Activated T-cell treated with anti-CD3 and anti-CD28 coated beads for 1 hour (primary cell): ENCODE measurements at places on chromosomes 1 and 21.

DNA sequence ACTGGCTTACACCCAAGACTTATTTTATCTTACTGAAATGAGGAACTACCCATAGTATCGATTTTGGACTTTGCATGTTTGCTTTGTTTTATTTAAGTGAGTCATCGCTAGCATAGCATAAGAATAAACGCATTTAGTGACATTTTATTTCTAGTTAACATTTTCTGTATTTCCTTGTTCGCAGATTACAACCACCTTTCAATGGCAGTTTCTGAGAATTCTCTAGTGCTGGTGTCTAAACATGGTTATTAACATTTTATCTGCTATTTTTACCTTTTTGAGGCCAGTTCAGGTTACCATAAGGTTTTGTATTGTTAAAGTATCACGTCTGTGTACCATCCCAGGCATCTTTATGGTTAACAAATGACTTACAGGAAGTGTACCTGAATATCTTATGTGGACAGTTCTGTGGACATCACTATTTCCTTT, 24.5 kb downstream of the EEIG2 start:
- DNase-seq, result no peak

GRCh38 chr1:160415696-160416290, 15.4 kb downstream of the VANGL2 start:
- DNase-seq, result no peak

DNA sequence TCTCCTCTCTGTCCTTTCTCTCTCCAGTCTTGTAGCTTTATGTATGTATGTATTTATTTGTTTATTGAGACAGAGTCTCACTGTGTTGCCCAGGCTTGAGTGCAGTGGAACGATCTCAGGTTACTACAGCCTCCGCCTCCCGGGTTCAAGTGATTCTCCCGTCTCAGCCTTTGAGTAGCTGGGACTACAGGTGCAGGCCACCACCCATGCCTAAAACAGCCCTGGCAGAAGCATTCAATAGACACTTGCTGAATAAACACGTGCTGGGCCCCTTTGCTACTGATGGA, 2.5 kb downstream of the KIAA2013 start:
- no peak for DNase-seq

GRCh38 chr1:54117815-54118563, 34.8 kb downstream of the CDCP2 start:
- DNase-seq, result no peak

DNA sequence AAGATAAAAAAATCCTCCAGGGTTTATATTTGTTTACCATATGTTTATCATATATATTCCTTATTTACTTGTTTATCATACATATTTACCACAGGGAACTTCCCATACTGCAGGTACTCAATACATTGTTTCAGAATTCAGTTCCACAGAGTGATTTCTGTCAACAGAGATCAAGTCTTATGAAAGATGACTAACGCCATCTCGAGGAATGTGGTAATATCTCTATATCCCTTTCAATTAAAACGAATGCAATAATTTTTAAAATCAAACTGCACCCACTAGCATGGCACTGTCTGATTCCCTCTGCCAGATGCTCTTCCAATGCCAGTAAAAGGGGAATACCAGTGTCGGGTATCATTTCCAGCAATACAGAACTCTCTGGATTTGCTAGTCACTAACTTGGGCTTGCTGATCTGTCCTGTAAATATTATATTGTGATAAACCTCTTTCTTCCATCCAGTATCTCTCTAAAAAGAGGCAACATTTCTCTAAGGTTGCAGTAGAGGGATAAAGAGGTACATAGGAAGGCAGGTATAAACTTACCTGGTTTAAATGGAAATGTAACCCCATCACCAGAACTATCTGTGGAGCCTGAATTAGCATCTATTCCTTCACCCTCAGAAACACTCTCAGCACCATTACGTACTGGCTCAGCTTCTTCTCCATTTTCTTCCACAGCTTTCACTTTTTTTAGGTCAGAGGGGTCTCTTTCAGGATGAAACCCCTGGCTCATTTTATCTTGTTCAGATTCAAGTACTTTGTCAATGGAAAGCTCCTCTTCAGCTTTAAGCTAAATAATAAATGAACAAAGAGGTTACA, 112.3 kb upstream of the HP1BP3 start:
- no peak for DNase-seq

- no peak for DNase-seq
Observed at GRCh38 chr1:175572932-175573868, 170.2 kb downstream of the TNR start.

DNA sequence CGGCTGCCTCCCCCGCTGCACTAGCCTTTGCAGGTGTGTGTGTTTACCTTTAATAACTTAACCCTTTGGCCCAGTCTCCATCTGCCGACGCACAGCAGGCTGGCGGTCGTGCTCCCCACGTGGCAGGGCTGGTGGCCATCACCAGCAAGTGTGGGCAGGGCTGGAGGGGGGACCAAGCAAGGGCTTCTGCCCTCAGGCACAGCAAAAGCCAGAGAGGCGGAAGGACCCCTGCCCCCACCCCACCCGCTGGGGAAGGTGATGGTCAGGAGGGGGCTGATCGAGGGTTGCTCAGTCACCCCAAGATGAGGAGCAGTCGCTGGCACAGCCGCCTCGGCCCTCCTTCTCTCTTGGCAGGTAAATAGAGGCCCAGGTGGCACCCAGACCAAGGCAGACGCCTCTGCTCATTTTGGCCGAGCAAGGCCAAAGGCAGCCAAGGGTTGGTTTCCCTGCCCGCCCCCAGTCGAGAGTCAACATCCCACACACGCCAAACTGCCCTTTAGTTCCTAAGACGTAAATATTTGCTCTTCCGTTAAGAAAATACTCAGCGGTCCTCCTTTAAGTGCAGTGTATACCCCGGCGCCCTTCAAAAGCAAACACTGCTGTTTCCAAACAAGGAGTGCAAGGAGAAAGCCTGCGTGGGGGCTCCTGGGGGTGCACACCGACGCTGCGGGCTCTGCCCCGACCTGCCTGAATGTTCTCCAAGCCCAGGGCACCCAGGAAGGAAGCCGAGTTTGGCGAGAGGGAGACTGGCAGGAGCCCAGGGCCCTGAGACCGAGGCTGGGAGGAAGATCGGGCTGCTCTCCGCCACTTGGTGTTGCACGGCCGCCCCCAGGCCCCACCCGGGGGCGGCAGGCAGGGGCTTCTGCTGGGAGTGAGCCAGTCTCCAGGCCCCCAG, 82.7 kb downstream of the SIK1 start:
- no peak for DNase-seq

DNA sequence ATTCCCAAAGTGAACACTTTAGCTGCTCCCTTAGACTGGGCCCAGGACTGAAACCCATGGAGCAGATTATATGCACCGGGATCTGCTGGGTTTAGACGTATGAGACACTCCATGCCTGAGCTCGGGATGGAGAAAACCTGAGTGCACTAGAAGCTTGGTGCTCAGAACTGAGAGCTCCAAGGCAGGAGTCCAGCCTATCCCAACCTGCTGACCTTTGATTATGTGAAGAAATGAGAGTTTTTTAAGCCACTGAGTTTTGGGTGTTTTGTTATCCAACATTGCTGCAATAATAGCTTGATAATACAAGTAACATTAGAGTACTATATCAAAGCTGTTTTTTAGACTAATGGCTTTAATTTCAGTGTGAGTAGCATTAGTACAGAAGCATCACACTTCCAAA, 131.5 kb upstream of the KCNK1 start:
- DNase-seq, result no peak

DNA sequence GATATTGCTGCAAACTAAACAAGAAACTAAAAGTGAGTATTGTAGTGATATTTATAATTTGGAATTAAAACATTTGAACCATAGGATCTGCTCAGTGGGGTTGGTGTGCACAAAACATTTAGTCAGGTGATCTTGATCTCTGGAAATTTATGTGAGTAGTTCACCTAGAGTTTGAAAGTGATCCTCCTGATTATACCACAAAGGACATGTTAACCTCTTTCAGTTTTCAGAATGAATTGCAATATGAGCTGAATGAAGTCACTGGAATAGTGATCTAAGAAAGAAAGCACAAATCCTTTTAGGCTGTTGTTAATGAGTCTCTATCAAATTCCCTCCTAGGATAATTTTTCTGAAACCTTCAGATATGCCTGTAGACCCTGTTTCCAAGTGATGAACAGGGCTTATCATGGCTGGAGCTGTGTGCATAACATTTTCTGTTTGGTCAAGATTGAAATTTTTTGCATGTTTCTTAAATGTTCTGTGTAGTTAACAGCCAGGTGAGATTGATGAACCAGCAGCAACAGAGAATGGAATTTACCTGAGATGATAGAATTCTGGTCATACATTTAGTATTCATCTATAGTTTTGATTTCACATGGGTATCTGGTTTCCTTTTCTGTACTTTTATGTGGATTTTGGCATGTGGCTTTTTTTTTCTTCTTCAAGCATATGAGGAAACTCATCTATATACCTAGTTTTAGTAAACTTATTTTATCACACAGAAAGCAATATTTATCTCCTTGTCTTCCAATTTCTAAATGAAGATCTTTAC, 25.5 kb downstream of the CDC14A start:
- DNase-seq, result no peak

- peak; percentile 71 for DNase-seq
Observed at GRCh38 chr1:12619792-12620487, 1.9 kb upstream of the DHRS3 start.

DNA sequence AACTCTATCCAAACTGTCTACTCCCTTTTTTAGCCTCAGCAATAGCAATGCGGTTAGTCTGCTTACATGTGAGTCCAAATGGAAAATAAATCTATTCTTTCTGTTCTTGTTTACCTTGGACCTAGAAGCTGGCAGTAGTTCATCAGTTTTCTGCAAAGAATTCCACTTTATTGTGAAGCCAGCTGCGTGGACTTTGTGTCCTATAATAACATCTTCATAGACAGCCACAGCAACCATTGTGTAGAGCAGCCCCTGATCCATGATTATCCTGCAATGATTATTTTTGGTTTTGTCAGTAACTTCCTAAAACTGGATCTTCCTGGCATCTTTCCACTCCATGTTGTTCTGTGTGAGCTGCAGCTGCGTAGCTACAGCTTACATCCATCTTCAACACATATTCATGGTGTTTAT, 408.7 kb downstream of the NUF2 start:
- DNase-seq, result no peak

- no peak for DNase-seq
Observed at GRCh38 chr21:42621166-42621818, 32.1 kb upstream of the PDE9A start.

DNA sequence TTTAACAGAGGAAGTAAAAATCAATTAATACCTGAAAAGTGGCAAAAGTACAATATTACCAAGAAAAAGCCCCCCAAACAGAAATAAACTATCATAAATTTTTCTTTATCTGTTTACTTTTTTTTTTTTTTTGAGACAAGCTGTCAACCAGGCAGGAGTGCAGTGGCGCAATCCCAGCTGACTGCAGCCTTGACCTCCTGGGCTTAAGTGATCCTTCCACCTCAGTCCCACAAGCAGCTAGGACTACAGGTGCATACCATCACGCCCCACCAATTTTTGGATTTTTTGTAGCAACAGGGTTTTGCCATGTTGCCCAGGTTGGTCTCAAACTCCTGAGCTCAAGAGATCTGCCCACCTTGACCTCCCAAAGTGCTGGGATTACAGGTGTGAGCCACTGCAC, 8.0 kb downstream of the TFB2M start:
- no peak for DNase-seq

GRCh38 chr21:34227386-34227852, 136.4 kb upstream of the KCNE2 start:
- DNase-seq, result no peak

DNA sequence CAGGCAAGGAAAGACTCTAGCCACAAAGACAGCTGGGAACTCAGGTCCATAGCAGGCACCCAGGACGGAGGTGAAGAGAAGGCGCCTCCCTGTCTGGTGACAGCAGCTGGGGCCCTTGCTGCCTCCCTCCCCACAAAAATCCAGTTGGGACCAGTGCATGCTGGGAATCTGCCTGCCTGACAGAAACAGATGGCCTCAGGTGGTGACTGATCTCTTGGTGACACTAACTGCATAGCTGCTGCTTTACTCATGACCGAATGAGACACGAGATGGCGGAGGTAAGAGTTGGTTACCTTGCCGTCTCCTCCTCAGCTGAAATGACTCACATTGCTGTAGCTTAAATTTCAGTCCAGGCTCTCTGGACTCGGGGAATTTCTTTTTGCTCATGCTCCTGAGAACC, 130.3 kb downstream of the FGGY start:
- DNase-seq, result no peak

DNA sequence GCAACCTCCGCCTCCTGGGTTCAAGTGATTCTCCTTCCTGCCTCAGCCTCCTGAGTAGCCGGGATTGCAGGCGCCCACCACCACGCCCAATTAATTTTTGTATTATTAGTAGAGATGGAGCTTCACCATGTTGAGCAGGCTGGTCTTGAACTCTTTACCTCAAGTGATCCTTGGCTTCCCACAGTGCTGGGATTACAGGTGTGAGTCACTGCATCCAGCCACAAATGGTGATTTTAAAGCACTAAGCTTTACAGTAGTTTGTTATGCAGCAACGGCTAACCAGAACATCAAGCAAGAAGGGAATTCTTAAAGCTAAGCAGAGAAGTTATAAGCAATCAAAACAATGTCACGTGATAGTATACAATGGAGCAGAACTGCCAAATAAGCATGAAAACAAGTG, 65.7 kb downstream of the NVL start:
- no peak for DNase-seq

DNA sequence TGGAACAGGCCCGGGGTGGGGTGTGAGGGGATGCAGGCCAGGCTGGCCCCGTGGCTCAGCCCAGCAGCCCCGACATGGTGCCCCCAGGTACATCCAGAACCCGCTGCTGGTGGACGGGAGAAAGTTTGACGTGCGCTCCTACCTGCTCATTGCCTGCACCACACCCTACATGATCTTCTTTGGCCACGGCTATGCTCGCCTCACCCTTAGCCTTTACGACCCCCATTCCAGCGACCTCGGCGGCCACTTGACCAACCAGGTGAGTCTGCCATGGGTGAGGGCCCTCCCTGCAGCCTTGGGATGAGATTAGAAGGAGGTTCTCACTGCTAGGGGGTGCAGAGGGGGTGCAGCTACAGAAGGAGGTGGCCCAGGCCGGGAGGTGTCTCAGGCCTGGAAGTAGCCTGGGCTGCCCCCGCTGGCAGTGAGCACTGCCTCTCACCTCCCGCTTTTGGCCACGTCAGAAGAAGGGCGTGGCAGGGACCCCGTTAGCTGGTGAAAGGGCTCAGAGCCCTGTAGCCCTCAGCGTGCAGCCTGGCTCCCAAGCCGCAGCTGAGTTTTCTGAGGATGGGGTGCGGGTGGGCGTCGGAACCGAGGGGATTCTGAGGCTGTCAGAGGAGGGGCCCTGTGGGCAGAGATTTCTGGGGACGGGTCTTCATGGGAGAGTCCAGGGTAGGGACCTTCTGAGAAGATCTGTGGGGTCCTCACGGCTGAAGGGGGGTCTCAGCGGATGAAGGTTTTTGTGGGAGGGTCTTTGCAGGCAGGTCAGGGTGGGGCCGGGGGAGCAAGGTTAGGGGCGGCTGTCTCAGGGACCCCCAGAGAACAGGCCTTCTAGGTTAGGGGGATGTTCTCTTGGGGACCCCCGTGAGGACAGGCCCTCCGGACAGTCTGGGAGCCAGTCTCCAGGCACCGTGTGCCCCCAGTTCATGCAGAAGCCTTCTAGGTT, 10.4 kb downstream of the TTLL10 start:
- no peak for DNase-seq

GRCh38 chr1:18668750-18669404, 38.2 kb downstream of the PAX7 start:
- no peak for DNase-seq

- no peak for DNase-seq
Observed at GRCh38 chr1:231523816-231524215, 4.7 kb upstream of the TSNAX start.

GRCh38 chr1:187264995-187265602, 436.4 kb downstream of the PLA2G4A start:
- no peak for DNase-seq

- DNase-seq, result no peak
Observed at GRCh38 chr1:22749503-22749902, 38.9 kb downstream of the EPHB2 start.

- DNase-seq, result no peak
Observed at GRCh38 chr1:6523566-6523965, 30.7 kb downstream of the NOL9 start.
